ENCODE measurements at places on chromosomes 5 and 9.

DNA sequence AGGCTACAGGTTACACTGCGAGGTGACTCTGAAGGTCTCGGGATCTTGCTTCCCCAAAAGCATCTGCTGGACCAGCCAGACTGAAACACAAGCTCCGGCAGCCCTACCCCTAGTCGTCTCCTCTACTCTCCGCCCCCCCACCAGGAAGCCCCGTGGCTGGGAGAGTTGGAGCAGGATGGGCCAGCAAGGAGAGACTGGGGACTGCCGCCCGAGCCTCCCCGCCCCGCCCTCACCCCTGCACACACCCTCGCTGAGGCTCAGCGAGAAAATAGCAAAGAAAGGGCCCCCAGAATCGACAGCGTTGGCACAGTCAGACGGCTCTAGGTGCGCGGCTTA lies 1.3 kb downstream of the TRIM7 start:
- no peak for DNase-seq

- no peak for DNase-seq
Observed at GRCh38 chr5:73298772-73299630, 126.0 kb downstream of the TMEM174 start.

GRCh38 chr5:57858905-57859304 lies 376.3 kb upstream of the ACTBL2 start:
- DNase-seq: no peak

GRCh38 chr9:121737481-121737931 lies 86.1 kb downstream of the DAB2IP start:
- DNase-seq: no peak

GRCh38 chr5:141951332-141951781 lies 6.6 kb downstream of the PCDH12 start:
- DNase-seq: peak; percentile 25

DNA sequence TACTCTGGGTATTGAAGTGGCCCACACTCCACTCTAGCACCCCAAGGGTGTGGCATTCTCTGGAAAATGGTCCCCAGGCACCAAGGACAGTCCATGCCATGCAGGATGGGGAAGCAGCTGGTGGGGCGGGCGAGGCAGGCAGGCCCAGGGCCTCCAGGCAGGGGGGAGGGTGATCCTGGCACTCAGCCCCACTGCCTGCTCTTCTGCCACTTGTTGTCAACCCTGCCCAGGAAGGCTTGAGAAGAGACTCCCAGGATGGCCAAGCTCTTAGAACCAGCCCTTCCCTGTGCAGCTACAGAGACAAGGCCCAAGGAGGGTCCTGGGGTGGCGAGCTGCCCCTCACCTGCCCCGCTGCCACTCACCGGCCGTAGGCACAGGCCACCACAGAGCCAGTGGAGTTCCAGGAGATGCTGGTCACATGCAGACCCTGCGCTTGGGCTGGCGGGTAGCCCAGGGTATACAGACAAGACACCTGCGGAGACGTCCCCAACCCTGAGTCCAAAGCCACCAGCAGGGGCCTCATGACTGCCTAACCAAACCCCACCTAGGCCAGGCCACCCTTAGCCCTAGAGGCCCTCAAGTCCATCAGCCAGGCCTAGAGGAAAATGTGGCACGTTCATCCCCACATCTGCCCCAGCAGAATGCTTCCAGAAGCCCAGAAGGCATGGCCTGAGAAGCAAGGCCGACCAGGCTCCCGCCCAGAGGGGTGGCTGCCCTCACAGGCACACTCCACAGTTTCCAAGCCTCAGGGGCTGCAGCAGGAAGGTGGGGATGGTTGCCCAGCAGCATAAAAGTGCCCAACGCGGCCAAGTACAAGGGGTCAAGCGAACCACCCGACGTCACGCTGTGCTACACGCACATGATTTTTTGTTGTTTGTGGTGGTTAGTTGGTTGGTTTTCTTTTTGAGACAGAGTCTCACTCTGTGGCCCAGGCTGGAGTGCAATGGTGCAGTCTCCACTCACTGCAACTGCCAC lies 19.8 kb downstream of the DYNC2I2 start:
- no peak for DNase-seq
